Activated naive CD8-positive, alpha-beta T cell treated with anti-CD3 and anti-CD28 coated beads for 36 hours (primary cell): ENCODE measurements at places on chromosomes 2 and 18.

DNA sequence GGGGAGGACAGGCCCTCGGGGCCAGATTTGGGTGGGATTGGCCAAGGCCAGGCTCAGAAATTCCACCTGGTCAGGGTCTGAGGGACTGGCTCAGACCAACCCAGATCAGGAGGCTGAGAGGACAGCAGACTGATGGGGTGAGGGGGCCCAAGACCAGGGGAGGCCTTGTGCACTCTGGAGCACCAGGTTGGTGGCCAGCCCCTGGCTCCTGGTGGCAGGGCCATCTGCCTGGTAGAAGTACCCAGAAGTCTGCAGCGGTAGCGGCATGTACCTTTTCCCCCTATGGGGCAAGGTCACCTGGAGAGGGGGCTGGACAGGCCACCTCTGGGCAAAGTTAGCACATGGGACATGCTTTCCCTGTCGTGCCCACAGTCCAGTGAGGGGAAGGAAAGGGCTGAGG is 21.2 kb upstream of the ODC1 start:
- no peak for DNase-seq

DNA sequence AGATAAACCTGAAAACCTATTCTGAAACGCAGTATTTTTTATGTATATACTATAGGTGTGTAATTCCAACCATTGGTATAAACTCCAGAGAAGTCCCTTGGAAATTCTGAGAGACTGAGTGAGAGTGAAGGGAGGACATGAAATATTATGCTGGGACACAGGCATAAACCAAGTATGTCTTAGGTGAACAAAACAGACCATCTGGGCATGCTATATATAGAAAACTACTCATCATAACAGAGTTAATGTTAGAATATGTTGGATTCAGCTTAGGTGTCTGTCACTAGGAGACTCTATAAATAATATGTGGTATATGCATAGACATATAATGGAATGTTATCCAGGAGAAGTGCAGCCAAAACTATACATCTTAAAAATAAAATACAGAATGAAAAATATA is 282.6 kb downstream of the LRP1B start:
- no peak for DNase-seq

- no peak for DNase-seq
Measured at GRCh38 chr2:47838686-47839085, 55.7 kb downstream of the MSH6 start.

GRCh38 chr2:47354013-47354847 is 48.7 kb upstream of the MSH2 start:
- no peak for DNase-seq

GRCh38 chr2:43798300-43798699 is 24.5 kb downstream of the DYNC2LI1 start:
- no peak for DNase-seq

- no peak for DNase-seq
Measured at GRCh38 chr2:81389203-81389602, 1084.7 kb upstream of the LRRTM1 start.
